SK-N-SH treated with all-trans-retinoic acid at 6 μM for 48 hours (cell line): ENCODE measurements at places on chromosomes 11 and 22.

- no peak for ATAC-seq
Observed at GRCh38 chr11:76335842-76336241, 45.1 kb downstream of the THAP12 start.

DNA sequence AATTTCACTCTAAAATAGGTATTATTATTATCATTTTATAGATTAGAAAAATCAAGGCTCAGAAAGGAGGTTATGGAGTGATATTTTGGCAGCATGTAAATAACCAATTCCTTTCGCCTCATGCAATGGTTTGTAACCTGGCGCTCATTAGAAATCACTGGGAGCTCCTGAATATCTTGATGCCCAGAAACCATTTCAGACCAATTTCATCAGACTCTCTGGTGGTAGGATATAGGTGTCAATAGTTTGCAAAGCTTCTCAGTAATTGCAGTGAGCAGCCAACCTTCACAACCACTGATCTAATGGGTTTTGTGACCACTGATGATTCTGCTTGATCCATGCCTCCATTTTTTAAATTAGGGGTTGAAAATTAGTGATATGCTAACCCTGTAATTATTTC, 57.8 kb upstream of the ZC3H12C start:
- no peak for ATAC-seq

- peak; percentile 86 for ATAC-seq
Observed at GRCh38 chr11:78801161-78801884, 226.7 kb upstream of the NARS2 start.

GRCh38 chr11:63839508-63840355, 822 bp downstream of the MARK2 start:
- no peak for ATAC-seq

DNA sequence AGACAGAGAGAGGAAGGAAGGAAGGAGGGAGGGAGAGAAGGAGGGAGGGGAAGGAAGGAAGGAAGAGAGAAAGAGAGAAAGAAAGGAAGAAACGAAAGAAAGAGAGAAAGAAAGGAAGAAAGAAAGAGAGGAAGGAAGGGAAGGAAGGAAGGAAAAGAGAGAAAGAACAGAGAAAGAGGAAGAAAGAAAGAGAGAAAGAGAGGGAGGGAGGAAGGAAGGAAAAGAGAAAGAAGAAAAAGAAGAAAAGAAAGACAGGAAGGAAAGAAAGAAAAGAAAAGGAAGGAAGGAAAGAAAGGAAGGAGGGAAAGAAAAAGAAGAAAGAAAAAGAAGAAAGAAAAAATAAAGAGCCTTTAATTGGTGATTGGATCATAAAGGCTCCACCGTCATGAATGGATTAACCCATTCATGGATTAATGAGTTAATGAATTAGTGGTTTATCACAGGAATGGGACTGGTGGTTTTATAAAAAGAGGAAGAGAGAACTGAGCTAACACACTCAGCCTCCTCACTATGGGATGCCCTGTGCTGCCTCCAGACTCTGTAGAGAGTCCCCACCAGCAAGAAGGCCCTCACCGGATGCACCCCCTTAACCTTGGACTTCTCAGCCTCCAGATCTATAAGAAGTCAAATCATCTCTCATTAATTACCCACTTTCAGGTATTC, 9.0 kb upstream of the PLAAT2 start:
- no peak for ATAC-seq

DNA sequence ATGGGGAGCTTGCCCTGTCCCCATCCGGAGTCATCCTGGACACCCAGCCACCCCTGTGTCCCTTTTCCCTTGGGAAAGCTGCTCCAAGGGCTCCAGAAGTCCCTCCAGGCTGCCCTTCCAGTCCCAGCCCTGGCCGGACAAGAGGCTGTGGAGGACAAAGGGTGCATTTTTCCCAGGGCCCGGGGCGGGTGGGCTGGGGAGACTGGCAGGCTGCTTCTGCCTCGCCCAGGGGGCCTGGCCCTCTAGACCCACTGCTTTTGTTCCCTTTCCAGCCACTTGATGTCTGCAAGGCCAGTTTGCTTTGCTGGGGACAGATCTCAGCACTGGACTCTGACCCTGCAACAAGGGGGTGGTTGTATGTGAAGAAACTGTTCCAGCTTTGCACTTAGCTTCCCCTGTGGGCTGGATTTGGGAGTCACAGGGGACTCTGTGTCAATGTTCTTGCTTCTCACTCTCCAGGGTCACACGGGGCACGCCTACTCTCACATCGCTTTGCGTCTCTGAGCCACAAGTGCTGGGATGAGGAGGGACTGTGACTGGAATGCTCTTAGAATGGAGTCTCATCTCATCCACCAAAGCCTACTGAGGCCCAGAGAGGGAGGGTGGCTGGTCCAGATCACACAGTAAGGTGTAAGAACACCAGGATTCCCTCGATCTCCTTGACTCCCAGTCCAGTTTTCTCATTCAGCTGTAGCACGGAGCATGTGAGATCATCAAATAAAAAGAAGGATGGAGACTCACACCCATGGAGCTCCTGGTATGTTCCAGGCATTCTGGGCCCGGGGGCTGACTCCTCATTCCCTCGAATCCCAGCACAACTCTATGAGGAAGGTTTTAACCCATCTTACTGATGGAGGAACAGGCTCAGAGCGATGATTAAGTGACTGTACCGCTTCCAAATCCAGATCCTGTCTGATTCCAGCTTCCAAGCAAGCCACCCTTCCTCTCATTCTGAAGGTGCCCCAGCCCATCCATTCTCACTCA, 59.9 kb downstream of the FBXO7 start:
- no peak for ATAC-seq

DNA sequence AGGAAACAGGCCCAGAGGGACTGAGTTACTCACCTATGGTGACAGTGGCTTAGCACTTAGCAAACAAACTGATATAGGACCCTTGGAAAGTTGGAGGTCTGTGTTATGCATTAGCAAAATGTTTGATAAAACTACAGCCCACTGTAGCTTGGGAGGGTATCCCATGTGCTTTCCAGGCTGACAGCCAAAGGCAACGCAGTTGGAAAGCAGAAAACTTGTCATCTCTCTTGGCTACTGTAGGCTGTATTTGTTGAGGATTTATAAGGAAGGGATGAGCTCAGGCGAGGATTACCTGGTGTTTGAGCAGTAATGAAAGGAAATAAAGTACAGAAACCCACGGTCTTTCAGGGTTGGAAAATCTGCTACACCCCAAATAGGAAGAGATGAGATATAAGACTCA, 23.8 kb downstream of the SDHAF2 start:
- no peak for ATAC-seq

DNA sequence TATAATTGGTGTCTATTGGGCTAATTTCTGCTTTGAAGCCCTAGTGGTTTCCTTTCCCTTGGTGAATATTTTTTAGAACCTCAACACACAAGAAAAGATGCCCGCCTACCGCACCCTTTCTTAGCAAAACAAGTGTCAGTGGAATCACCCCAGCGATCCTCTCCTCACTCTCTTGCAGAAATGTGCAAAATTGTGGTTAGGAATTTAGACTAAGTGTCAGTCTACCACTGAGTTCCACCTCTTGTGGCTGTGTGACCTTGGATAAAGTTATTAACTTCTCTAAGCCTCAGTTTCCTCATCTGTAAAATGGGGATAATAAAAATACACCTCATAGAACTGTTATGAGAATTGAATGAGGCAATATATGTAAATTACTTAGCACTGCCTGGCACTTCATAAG, 5.3 kb upstream of the JAML start:
- ATAC-seq = no peak

- ATAC-seq = no peak
Observed at GRCh38 chr11:69198891-69199582, 43.3 kb downstream of the SMIM38 start.

DNA sequence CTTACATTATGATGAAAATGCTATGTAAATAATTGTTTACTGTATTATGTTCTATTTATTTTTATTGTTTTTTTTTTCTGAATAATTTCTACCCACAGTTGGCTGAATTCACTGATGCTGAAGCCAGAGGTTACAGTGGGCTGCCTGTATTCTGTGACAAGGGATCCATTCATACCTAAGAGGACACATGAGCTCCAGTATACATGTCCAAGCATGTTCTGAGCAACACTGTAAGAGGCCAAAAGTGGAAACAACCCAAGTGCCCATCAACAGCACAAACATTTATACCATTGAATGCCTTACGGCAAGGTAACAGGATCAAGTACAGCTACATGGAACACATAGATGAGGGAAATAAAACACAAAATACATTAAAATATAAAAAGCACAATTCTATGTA, 1.4 kb upstream of the SRSF8 start:
- no peak for ATAC-seq

GRCh38 chr11:35747668-35748067, 85.1 kb downstream of the TRIM44 start:
- ATAC-seq = no peak
